NCI-H1105 (cell line): ENCODE measurements at places on chromosomes 4 and X.

DNA sequence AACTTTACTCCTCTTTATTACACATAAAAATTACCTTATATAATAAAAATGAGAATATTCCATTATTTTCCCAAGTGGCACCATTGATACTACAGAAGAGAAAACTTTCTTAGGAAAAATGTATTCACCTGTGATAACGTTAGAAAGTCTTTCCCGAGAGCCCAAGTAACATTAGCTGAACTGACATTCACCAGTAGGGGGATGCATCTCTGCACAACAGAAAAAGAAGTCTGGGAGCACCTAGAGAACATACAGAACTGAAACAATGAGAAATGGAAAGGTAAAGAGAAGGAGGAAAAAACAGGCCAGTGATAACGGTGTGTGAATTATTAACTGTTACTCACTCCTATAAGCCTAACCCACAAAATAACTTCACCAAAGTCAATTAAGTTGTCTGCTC, 423.3 kb downstream of the CENPC start:
- no peak for DNase-seq

- no peak for DNase-seq
Observed at GRCh38 chr4:152068866-152069265, 308.1 kb upstream of the GATB start.

DNA sequence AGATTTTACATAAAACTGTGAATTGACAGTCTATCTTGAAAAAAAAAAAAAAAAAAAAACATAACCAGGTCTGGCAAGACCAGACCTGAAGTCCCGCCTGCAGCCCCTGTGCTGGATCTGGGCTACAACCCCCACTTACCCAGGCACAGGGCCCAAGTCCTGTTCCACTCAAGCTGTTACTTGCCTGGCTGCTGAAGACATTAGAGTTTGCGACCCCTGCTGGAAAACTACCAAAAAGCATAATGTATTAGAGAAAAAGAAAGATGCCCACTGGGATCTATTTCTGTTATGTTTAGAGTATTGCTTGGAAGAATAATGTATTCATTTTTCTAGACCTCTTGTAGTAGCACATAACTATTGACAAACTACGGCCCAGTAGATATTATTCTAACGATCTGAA, 4.7 kb downstream of the HS3ST1 start:
- peak; percentile 29 for DNase-seq

DNA sequence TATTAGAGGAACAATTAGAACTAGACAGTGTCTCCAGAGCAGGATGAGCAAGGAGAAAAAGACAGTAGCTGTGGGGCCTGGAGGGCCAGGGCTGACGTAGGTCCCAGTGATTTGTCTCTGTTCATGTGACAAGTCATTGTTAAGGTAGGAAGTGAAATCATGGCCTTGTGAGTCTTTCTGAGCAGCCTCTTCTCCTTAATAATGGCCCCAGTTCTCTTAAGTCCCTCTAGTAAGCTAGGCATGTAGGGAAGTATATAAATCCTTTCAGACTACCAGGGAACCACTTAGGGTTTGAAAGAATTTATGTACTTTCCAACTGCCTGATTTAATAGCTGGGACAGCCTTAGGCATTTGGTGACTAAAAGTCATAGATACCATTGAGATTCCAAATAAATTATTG, 133.0 kb downstream of the KLHL8 start:
- no peak for DNase-seq

DNA sequence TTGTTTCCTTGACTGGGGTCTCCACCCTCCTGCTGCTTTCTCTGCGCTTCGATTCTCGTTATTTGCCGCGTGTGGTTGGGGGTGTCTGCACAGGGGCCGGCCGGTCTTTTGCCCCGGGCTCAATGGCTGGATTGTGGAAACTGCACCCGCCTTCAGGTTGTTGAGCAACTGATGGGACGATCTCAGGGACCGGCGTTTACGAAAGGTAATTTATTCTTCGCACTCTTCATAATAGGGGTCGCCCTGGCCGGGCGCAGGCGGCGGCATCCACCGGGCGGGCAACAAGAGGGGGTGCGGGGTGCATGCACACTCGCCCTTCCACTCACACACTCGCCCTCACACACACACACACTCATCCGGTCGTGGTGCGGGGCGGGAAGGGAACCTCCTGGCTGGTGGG, 1.4 kb downstream of the ADGRL3 start:
- DNase-seq = no peak
